ENCODE measurements at places on chromosomes 16 and 17.

- no peak for DNase-seq
These were observed 1.1 kb upstream of the YBX2 start for GRCh38 chr17:7295230-7296180.

DNA sequence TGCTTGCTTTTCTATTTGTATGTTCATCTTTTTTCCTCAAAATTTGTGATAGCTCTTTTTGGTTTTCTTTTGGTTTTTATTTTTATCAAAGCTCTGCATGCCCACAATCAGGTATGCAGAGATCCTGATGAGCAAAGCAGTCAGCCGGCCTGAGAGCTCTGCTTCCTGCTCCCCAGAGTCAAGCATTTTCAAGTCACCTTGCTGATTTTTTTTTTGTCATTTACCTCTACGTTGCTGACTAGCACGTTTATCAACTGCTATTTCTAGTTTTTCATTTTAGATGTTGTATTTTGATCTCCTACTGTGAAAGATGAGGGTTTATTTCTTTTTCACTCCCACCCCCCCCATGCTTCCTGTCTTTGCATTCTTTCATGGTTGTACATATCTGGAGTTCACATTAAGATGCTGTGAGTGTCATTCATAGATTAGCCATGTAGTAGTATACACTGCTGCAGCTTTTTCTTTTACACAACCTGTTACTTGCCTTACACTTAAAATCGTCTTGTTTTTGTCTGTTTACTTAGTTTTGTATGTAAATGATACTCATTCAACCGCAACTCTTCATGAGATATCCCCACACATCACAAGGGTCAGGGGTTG, 196.2 kb downstream of the LGALS9B start:
- no peak for DNase-seq

GRCh38 chr16:81231014-81231413, 7.5 kb upstream of the BCO1 start:
- DNase-seq = no peak

GRCh38 chr17:60901806-60902205, 224.2 kb downstream of the BCAS3 start:
- no peak for DNase-seq

DNA sequence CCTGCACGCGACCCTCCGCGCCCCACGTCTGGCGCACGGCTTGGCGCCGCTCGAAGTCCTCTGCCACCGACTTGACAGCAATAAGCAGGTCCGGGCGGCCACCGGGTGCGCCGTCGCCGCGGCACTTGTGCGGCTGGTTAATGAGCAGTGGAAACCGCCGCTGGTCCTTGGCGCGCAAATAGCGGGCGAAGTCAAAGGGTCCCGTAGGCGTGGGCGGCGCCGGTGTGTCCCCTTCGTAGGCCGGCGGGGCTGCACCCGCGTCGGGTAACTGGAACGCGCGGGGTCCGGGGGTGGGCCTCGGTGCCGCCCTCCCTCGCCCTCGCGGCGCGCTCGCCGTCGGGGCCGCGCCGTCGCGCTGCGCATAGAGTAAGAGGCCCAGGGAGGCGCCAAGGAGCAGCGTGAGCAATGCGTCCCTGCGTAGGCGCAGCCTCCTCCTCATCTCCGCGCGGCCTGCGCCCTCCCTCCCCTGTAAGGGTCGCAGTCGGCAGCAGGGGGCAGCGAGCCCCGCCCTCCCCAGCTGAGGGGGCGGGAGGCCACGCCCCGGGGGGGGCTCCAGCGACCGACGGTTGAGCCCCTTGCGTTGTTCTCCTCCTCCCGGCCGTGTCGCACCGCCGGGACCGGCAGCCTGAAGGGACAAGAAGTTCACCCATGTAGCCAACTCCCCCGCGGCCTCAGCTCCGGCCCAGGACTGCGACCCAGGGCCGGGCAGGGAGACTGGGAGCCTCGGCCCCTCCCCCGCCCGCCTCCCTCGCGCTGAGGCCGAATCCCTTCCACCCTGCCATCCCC, 558 bp downstream of the B3GNT9 start:
- DNase-seq = peak; percentile 44

- DNase-seq = no peak
These were observed 4.9 kb upstream of the FZD2 start for GRCh38 chr17:44552361-44552760.

DNA sequence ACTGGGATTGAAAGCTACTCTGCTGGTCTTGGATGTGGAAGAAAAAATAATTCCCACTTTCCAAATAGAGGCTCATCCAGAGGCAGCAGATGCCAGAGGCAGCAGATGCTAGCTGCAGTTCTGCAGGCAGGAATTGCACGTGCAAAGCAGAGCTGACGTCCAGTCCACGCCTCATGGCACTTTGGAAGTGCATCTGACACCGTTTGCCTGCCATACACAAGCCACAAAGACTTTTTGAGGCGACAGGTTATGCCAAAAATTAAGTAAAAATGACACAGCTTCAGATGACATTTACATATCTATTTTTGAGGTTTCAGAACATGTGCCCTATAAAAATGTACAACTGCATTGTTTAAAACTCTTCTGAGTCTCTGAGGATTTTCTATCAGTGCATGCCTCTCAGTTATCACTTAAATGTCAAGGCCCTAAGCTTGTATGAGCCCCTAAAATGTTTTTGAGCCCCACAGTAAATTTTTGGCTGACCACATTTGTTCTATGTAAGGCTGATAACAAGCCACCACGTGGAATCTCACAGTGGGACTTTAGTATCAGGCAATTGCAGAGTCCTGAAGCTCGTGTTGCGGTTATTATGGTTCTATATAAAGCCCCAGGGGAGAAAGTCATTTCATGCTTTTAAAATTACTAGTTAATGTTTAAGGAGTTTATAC, 239.2 kb downstream of the PRKCA start:
- DNase-seq = peak; percentile 84

Data from GM12865 (cell line).